Fibroblast of skin of scalp (primary cell): ENCODE measurements at places on chromosomes 3 and 15.

GRCh38 chr3:178297199-178297598, 239.0 kb upstream of the KCNMB2 start:
- no peak for DNase-seq

GRCh38 chr3:119184796-119185570, 11.6 kb downstream of the UPK1B start:
- peak; percentile 88 for DNase-seq

GRCh38 chr3:65246561-65246960, 558.8 kb upstream of the ADAMTS9 start:
- no peak for DNase-seq

GRCh38 chr15:57624730-57625129, 33.0 kb downstream of the MYZAP start:
- no peak for DNase-seq

DNA sequence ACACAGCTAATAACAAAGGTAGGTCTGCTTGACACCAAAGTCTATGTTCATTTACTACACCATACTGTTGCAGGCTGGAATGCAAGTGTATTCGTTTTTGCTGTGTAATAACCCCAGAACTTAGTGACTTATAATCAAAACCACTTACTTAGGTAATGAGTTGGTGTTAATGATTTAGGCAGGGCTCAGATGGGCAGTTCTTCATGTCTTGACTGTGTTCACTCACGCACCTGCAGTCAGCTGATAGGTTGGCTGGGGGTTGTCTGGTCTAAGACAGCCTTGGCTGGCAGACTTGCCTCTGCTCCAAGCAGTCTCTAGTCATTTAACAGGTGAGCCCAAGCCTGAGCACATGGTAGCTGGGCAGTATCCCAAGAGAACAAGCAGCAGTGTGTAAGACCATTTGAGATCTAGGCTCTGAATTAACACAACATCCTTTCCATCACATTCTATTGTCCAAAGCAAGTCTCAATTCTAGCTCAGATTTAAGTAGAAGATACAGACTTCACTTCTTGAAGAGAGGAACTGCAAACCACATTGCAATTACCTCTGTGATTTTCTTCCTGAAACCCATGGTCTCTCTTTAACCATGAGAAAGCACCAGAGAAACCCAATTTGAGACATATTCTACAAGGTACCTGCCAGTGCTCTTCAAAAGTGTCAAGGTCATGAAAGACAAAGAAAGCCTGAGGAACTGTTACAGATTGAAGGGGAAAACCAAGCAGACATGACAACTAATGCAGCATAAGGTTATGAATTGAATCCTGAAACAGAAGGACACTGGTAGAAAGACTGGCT, 13.3 kb upstream of the DCLK3 start:
- DNase-seq = no peak

DNA sequence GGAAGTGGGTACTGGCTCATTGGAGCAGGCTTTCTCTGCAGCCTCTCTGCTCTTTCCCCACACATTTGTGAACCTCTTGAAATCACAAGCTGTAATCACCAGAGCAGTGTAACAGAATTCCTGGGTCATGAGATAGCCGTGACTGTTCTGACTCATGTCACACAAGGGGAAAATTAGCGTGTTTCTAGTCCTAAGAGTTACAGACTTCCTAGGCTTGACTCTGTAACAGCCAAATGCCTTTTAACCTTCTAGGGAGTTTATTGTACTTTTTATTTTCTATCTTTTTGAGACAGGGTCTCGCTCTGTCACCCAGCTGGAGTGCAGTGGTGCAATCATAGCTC, 54.7 kb upstream of the TRAK1 start:
- peak; percentile 94 for DNase-seq

DNA sequence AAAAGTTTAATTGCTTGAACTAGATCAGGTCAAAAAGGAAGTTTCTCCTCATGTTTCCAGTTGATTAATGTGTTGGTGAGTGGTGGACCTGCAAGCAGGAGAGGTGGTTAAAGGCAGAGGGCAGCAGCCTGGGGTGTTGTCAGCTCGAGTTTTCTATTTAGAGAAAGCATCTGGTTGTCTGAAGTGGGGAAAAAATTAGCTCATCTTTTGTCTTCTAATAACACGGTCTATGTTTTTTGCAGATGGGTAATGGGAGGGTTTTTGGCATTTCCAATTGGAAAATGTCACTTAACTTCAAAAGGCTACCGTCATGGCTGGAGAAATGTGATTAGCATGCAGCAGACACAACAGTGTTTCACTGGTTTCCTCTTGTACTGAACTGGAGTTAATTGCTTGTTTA, 122.6 kb downstream of the ITPR1 start:
- no peak for DNase-seq

DNA sequence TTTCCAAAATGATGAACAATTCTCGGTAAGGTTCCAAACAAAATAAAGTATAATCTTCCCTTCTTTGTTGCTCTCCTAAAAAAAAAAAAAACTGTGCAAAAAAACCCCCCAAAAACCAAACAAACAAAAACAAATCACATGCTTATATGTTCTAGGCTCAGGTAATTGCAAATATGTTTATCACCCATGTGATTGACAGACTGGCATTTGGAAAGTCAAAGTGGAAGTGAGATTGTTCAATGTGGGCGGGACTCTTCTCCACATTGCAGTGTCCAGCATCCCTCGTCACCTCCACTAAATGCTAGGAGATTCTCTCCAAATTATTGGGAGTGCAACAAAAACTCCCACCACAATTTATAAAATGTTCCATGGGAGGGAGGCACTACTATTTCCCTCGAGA, 57.6 kb upstream of the CACNA1D start:
- no peak for DNase-seq

DNA sequence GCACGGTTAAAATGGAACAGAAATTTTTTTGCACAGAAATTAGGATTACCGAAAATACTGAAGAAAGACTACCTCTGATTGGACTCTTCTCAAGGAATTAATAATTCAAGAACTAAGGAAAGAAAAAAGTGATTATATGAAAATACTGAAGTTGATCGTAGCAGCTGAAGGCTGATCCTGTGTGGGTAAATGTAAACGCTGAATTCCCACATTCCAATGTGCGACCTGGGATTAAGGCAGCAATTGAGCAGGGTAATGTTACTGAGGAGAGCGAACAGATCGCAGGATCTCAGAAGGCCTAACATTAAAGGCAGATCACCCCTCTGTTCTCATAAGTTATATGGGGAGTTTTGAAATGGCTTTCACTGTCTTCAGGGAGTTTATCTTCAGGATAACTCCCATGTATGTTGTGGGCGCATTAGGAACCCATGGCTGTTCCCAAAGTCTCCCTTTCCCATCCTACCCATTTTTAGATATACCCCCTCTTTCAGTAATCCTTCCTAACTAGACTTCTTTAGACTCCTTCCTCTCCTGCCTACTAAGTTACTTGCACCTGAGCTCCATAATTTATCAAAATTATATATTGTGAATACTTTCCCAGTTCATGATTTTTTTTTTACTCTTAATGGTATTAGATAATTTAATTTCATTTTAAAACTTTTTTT, 1.0 kb upstream of the UBL7 start:
- no peak for DNase-seq

DNA sequence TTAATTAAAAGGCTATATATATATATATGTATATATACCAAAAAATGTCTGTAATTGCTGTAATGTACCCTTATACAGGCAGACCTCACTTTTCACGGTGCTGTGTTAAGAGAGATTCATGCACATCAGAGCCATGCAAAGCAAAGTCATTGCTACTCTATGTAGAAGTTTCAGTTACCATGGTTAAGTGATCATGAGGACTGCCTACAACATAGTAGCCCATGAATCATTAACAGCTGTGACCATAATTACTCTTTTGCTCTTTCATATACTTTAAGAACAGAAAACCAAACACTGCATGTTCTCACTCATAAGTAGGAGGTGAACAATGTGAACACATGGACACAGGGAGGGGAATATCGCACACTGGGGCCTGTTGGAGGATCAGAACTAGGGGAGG, 225.3 kb upstream of the EPHA3 start:
- no peak for DNase-seq

DNA sequence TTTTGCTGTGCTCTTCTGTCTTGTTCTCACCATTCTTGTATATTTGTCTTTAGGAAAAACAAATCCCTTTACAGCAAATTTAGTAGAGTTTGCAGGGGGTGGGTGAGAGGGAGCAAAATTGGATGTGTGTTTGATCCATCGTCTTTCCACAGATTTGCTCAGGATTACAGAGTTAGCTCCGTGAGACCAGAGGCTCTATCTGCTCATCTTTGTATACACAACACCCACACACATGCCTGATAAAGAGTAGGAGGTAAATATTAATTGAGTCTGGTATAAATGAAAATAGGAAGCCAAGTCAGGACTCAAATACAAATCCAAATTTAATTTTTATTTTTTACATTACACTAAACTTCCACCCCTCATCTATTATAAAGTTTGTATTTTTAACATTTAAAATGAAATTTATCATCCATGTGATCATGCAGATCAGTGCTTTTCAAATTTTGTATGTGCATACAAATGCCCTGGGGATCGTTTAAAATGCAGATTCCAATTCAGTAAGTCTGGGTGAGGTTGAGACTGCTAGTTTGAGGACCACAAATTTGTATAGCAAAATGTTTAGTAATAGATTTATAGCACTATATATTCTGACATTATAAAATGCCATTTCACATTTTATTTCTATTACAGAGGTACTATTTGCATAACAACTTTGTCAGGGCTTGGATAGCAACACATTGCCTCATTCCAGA, 326.7 kb downstream of the LSAMP start:
- DNase-seq = no peak

- peak; percentile 41 for DNase-seq
These were observed 31.3 kb upstream of the RAB6B start for GRCh38 chr3:133926736-133927539.

DNA sequence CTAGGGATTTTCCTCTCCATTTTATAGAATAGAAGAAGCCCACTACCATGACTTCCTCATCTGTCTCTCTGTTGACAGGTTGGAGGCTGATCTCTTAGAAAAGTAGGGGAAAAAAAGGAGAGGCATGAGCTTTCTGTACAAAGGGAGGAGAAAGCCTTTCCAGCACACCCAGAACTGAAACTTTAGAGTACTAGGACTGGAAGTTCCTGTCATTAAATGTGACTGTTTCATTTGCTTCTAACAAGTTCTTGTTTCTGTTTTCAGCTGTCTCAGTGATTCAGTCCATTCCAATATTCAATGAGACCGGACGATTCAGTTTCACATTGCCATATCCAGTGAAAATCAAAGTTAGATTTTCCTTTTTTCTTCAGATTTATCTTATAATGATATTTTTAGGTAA, 39.0 kb downstream of the INTS14 start:
- DNase-seq = no peak

GRCh38 chr3:23711916-23712494, 93.8 kb upstream of the UBE2E1 start:
- DNase-seq = no peak

DNA sequence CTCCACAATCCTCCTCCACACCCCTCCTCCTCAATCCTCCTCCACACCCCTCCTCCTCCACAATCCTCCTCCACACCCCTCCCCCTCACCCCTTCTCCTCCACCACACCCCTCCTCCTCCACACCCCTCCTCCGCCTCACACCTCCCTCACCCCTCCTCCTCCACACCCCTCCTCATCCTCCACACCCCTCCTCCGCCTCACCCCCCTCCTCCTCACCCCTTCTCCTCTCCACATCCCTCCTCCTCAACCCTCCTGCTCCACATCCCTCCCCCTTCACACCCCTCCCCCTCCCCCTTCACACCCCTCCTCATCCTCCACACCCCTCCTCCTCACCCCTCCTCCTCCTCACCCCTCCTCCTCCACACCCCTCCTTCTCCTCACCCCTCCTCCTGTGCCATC, 69.8 kb upstream of the BLM start:
- DNase-seq = no peak

DNA sequence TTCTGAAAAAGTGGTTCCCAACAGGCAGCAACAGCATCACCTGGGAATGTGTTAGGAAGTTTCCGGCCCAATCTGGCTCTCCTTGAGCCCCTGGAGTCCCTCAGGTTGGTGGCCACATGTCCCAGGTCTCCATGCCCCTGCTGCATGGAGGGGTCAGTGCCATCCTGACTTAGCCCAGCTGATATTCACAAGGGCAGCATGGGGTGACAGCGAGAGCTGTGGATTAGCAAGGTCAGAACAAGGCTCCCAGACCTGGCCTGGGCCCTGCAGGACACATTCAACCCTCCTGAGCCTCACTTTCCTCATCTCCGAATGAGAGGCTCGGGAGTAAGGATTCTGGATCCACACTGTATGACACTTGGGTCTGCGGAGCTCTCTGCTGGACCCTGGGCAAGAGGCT, 243.8 kb upstream of the TLE3 start:
- DNase-seq = no peak

DNA sequence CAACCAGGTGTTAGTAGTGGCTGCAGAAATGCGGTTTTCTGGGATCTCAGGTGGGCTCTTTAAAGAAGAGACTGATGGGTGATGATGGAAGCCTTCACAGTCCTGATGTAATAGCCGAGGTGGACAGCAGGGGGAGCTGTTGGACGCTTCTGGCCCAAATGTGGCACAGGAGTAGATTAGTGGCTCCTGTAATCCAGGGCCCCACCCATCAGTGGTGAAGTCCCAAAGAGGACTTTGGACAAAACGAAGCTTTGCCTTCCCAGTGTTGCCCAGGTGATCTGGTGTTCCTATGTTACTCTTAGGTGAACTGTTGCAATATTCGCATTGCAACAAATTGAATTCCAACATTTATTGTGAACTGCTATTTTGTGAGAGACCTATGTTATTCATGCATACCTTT, 31.8 kb upstream of the MYZAP start:
- DNase-seq = peak; percentile 43

DNA sequence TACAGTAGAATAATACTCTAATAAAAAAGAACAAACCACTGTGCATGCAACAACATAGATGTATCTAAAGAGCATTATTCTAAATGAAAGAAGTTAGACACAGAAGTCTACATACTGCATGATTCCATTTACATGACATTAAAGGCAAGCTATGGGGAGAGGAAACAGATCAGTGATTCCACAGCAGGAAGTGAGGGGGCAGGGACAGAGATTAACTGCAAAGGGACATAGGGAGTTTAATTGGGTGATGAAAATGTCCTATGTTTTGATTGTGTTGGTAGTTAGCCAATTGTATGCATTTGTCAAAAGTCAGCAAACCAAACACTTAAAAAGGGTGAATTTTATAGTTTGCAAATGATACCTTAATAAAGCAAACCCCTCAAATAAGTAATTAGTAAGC, 13.8 kb downstream of the CRYGS start:
- DNase-seq = no peak

GRCh38 chr3:197030379-197031314, 1.0 kb upstream of the MELTF start:
- DNase-seq = no peak

- no peak for DNase-seq
These were observed 617.5 kb downstream of the RBMS3 start for GRCh38 chr3:29898171-29898965.
